ENCODE measurements at places on chromosomes 16 and 17. TPM values are rescaled to one million over a fixed set of nuclear protein-coding genes. Genes with fewer than 3 reads are reported as not detected.

Gene NUPR1
- 130 TPM for polyA plus RNA-seq

Gene GABARAPL2
- polyA plus RNA-seq, result 211 TPM

Gene SLC5A11
- 0.44 TPM for polyA plus RNA-seq

Gene HID1
- 43.4 TPM for polyA plus RNA-seq

Gene KIFC3
- polyA plus RNA-seq, result 55.3 TPM

Gene NPTX1
- polyA plus RNA-seq, result 2.1 TPM

Gene GAS2L2
- polyA plus RNA-seq, result not detected

Gene GAS7
- polyA plus RNA-seq, result 25.8 TPM

Gene STX1B
- 2.7 TPM for polyA plus RNA-seq

Gene TBC1D3B
- 4.7 TPM for polyA plus RNA-seq

DNA sequence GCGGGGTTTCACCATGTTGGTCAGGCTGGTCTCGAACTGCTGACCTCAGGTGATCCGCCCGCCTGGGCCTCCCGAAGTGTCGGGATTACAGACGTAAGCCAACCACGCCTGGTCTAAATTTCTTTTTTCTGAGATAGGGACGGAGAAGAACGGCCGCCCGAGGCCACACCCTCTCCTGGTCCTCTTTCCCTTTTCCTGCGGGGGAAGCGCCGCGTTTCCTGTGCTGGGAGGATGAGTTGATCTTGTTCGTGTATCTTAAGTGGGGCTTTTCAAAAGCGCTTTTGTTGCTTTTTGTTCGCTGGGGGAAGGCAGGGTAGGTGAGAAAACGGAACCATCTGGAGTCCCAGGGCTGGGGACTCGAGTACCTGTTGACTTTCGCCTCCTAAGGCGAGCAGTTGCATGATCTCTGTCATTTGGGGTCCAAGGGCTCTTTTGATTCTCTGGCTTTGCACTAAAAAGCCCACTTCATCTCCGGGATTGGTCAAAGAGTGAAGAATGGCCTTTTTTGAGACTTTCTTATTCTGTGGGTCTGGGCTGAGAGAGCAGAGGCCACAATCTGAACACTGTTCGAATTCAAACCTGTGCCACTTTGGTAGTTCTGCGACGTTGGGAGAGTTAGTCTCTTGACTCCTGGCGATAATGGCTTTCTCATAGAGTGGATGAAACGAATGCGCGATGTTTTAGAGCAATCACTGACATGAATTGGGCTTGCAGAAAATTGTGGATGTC is 1.3 kb downstream of the FUS start:
- DNase-seq, result peak; percentile 38

DNA sequence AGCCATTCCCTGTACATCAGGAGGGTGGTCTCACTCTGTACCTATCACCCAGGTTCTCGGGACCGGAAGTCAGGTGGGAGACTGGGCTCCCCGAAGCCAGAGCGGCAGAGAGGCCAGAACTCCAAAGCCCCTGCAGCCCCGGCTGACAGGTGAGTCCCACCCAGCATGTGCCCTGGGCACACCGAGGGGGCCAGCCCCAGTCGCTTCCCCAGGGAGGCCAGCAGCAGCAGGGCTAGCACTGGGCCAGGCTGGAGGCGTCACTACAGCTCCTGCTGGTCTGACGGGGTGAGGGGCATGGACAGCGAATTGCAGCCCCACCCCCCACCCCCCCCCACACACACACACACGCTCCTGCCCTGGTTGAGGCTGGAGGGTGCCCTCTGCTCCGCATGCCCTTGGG is 7.9 kb upstream of the IL17C start:
- no peak for DNase-seq

DNA sequence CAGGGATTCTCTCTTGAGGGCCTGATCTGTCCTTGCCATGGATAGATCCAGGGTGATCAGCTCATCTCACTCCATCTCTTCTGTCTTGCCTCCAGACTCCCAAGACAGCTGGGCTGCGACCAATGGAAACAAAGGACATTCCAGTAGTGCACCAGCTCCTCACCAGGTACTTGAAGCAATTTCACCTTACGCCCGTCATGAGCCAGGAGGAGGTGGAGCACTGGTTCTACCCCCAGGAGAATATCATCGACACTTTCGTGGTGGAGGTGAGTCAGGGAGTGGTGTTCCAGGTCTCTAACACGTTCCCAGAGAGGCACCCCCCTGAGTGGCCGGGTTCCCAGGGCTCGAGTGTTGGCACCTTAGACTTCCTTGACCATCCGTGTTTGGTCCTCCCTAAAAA is 29.5 kb downstream of the PLCD3 start:
- no peak for DNase-seq

- no peak for DNase-seq
These were observed 28.6 kb upstream of the ATP2C2 start for GRCh38 chr16:84339766-84340165.

DNA sequence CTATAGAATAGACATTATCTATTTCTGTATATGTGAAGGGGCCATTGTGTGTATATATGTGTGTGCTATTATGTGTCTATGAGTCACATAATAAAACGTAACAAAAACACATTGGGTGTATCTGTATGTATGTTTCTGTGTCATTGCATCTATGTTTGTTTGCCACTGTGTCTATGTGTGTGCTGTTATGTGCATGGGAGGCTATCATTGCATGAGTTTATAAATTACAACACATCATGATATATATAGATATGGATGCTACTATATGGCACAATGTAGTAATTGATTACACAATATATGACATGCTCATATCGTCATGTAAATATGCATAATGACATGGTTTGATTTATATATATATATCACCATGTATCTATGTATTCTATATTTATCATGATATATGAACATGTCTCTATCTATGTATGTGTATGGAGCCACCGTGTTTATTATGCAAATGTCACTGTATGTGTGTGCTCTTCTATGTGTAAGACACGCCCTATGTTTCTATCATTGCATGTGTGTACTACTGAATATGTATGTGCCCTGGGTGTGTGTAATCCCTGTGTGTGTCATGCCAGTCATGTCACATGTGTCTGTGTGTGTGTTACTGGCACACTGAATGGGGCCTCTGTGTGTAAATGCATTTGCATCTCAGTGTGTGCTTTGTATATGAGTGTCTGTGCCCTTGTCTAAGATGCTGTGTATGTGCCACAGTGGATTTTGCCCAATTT is 1.4 kb upstream of the TSPOAP1 start:
- no peak for DNase-seq

- no peak for DNase-seq
These were observed 6.5 kb downstream of the TBX6 start for GRCh38 chr16:30085247-30085646.

DNA sequence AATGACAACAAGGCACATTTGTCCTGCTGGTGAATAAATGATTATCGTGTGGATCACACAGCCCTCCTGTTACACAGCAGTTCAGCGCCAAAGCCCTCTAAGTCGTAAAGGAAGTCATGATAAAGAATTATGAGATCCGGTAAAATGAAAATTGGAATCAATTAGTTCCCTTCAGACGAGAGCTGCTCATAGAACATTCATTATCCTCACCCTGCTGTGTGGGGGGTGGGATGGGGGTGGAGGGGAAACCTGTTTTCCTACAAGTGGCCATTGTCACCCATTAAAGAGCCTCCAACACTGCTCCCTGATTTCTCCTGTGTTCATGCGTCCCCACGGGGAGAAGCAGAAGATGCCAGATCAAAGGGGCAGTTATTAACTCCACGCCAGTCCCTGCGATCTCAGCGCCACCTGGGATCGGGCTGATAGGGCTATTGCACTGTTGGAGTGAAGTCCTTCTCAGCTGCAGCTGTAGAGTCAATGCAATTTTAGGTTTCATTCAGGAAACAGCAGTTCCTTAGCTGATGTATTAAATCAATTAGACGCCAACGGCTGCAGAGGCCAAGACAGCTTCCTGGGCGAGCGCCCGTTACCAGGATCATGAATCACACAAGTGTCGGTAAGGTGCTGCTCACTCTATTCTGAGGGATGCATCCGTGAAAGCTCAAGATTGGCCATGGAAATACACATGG is 19.2 kb upstream of the CACNG4 start:
- DNase-seq, result no peak

GRCh38 chr17:37295888-37296287 is 79.9 kb upstream of the C17orf78 start:
- no peak for DNase-seq

DNA sequence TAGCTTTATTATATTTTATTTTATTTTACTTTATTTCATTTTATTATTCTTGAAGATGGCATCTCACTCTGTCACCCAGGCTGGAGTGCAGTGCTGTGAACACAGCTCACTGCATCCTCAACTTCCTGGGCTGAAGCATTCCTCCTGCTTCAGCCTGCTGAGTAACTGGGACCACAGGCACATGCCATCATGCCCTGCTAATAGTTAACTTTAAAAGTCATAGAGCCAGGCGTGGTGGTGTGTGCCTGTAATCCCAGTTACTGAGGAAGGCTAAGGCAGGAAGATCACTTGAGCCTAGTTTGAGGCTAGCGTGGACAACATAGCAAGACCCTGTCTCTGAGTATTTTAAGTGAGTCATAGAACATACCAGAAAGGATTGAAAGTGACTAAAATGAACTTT is 38.7 kb downstream of the ESRP2 start:
- no peak for DNase-seq

GRCh38 chr17:64107500-64108236 is 22.3 kb downstream of the ERN1 start:
- DNase-seq, result no peak

GRCh38 chr16:19810817-19811731 is 73.6 kb downstream of the GPRC5B start:
- DNase-seq, result peak; percentile 27

GRCh38 chr17:46719891-46720290 is 98.6 kb downstream of the WNT3 start:
- no peak for DNase-seq

GRCh38 chr16:57145046-57146021 is 40.5 kb downstream of the PSME3IP1 start:
- DNase-seq, result no peak

DNA sequence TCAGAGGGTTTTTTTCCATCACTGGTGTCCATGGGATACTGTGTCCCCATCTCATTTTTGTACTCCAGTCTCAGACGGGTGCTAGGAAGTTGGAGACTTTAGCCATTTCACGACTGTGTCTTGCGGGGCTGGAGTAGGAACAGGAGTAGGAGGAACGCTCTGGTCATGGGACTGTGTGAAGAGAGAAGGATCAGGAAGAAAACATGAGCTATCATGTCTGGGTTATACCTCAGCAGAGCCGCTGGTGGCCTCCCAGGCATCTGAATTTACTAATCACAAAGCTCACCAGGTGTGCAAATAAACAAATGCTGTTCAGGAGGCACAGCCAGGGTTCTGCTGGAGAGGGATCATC is 225.4 kb downstream of the SEC14L1 start:
- DNase-seq, result no peak

Data from hepatocyte (in vitro differentiated cells).